ENCODE measurements at places on chromosomes 4 and X. TPM values are rescaled to one million over a fixed set of nuclear protein-coding genes. Genes with fewer than 3 reads are reported as not detected.

Gene SPANXC
- total RNA-seq = 1.0 TPM

Gene SFRP2
- not detected for total RNA-seq

Gene KLF8
- total RNA-seq = not detected

Gene ENAM
- total RNA-seq = not detected

Gene MEPE
- total RNA-seq = not detected

Gene PRSS12
- total RNA-seq = 0.41 TPM

Gene POLN
- total RNA-seq = 0.72 TPM

Gene PAGE5
- not detected for total RNA-seq

Gene ADGRA3
- 20.3 TPM for total RNA-seq
